Neural progenitor cell (in vitro differentiated cells): ENCODE measurements at places on chromosomes 11 and 22.

DNA sequence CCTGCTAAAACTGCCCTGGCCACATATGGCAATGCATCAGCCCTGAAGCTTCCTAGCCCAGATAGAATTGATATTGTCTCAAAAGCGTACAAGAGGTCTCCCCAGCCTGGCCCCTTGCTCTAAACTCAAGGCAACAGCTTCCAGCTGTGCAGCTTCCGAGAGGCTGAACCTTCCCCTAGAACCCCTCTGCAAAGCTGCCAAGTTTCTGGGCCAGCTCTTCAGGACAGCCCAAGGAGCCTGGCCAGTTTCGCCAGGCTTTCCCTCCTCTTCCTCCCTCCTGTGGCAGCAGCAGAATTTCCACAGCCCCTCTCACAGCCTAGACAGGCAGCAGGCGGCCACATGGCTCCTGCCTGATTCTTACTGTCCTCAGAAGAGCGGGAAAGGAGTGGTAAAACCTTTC, 34.5 kb downstream of the NUMA1 start:
- DNase-seq, result no peak

- DNase-seq, result no peak
Observed at GRCh38 chr11:65869643-65870306, 2.8 kb downstream of the EFEMP2 start.

DNA sequence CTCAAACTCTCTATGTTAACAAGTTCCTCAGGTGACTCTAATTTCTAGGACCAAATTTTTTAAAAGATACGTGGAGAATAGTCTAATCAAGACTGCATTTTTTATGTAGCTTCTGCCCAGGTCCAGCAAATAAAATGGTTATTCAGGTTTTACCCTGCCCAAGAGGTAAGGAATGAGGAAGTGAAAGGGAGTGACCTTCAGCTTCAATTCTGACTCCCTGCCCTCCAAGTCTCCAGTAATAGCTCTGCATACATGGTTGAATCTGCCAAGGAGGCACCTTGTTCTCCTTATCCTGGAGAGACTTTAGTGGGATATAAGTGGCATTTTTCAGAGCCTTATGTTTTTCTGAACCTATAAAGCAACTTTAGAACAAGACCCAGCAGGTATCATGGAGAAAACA, 15.5 kb downstream of the MUC15 start:
- no peak for DNase-seq

GRCh38 chr22:24706732-24707469, 67.6 kb downstream of the PIWIL3 start:
- no peak for DNase-seq

DNA sequence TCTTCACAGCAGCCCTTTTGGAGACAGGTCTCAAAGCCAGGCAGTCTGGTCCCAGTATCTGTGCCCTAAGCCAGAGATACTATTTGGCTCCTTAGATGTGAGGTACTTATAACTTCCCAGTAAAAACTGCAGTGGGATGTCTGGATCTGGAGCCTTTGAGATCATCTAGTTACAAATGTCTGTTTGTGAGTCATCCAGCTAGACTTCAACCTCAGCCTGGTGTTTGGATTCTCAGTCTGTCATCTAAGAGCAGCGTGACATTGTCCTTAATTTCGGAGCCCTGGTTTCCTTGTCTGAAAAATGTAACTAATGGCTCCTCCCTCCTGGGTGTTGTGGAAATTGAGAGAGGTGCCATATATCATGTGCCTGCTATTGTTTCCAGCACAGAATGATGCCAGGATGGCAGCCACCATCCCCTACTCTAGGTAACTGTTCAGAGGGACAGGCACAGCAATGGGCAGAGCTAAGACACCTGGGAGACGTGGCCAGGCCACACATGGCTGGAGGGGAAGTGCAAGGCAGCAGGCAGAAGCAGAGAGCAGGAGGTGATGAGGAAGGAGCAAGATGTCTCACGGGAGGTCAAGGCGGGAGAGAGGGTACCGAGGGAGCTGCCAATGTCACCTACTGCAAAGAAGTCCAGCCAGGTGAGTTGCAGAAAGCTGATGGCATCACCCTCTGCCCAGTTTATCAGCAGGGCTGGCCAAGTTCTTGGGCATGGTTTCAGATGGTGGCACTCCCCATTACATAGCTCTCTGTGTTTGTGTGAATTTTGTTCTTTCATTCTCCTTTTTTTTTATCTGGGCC, 20.6 kb upstream of the ST3GAL4 start:
- DNase-seq, result no peak

GRCh38 chr22:24107661-24108060, 73.6 kb upstream of the SUSD2 start:
- no peak for DNase-seq

DNA sequence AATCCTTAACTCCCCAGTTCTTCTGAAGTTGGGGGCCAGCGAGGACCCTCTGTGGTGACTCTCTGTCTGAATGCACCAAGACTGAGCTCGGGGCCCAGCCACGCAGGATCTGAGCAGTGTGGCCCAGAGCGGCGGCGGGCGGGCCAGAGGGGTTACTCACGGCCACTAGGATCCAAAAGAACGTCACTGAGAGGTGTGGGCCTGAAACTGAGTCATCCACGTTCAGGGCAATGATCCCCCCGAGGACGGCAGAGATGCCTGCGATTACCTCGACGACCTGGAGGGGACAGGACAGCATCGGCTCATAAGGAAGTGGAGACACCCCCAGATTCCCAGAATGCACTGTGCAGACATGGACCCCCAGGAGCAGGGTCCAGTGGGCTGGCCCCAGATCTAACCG, 11.2 kb downstream of the MLC1 start:
- DNase-seq, result no peak

- DNase-seq, result no peak
Observed at GRCh38 chr11:131137046-131137445, 220.8 kb upstream of the SNX19 start.

- DNase-seq, result no peak
Observed at GRCh38 chr22:31680861-31681341, 18.9 kb upstream of the PISD start.

DNA sequence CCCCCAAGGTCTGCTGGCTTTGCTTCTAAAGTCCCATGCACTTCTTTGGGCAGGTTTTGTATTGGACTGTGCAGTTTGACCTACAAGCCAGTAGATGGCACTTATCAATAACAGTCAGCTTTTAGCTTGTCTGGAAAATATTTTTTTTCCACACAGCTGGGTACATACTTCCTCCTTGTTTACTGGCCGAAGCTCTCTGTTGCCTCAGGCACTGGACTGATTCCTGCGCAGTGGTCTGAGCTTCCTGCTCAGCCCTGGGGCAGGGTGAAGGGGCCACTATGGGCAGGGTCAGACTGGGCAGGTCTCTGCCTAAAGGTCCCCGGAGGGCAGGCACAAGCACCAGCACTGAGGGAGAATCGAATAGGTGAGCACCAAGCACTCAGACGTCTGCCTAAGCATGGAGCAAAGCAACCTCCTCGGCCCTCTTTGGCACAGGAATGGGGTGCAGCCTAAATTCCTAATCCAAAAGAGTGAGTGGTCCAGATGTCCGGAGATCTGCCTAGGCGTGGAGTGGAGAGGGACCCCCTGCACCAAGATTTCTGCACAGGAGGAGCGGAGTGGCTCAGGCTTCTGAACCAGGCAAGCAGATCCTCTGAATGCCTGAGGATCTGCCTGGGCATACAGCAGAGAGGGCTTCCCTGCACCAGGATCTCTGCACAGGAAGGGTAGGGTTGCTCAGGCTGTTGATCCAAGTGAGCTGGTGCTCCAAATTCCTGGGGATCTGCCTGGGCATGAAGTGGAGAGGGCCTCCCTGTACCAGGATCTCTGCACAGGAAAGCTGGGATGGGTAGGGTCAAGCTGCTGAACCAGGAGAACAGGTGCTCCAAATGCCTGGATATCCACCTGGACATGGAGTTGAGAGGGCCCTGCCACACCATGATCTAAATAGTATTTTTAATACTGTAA, 105.9 kb upstream of the C11orf58 start:
- DNase-seq, result peak; percentile 43

- no peak for DNase-seq
Observed at GRCh38 chr11:112785149-112785548, 176.1 kb upstream of the NCAM1 start.

- DNase-seq, result peak; percentile 39
Observed at GRCh38 chr11:72190631-72191071, 1.3 kb upstream of the FOLR1 start.

DNA sequence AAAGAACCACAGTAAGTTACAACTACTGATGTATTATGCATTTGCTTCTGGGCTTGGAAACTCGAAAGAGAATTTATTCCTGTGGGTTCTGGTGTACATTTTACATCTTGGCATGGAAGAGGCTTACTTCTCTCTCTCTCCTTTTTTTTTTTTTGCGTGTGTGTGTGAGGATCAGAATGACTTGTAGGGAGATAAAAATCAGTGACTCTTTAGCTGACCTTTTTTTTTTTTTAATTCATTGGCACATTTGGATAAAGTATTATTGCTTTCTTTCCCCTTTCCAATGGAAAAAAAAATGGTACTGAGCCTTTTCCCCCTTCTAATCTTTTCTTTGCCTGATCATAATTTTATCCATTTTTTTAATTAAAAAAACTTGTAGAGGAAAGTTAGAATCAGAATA, 43.5 kb downstream of the EXT2 start:
- DNase-seq, result no peak

GRCh38 chr11:117580866-117581265, 216.2 kb downstream of the DSCAML1 start:
- DNase-seq, result no peak

DNA sequence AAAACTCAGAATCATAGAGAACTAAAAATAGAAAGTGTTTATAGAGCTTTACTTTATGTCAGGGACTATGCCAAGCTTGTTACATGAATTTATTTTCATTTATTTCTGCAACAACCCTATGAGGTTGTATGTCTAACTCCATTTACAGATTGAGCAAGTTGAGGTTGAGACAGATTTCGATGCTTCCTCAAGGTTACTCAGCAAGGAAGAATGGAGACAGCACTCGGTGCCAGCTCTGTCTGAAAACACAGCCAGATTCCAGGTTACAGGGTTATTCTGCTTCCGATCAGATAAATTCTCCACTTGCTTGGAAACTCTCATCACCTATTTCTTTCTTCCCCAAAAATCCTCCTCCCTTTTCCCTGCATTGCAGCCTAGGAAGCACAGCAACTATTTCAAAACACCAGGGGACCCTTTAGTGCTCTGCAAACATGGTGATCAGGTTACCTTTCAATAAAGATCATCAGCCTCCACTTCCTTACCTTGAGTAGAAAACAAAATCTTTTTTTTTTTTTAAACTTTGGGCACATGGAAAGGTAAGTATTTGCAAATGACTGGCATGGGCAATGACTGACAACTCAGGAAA, 7.0 kb downstream of the MMP3 start:
- no peak for DNase-seq

DNA sequence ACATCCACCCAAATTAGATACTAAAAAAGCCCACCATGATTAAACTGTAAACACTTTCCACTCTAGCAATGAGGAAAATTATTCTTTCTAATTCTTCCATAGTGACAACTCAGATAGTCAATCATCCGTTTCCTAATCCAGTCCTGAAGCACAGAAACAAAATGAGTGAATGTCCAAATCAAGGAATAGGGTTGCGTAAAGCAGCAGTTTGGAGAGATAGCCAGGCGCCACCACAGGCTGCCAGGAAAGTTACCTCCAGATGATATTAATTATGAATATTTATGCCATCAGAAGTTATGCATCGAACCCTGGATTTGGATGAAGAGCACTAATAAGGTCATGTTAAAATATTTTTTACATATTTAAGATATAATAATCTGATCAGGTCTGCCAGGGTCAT, 63.2 kb downstream of the ETS1 start:
- no peak for DNase-seq

- no peak for DNase-seq
Observed at GRCh38 chr11:75142714-75143419, 8.0 kb upstream of the SLCO2B1 start.

DNA sequence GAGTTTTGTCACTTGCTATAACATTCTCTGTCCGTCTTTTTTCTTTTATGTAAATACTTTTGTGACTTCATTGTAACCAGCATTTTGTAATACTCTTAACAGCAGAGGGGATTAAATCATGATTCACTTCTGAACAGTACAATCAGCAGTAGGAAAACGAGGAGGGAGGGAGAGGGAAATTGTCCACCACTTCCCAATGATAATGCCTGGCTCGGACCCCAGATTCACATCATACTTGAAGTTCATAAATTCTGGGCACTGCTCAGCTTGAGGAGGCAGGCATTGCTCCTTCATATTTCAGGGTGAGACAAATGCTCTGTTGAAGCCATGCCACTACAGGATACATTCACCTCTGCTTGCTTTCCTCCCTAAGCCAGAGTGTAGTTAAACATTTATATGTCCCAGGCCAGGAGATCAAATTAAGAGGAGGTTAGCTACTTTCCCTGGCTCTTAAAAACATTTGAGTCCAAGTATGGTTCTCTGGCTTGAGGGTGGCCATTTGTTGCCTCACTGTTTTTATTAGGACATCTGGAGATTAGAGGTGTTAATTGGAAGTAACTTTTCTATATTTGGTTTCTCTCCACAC, 129.0 kb upstream of the LDLRAD3 start:
- no peak for DNase-seq

DNA sequence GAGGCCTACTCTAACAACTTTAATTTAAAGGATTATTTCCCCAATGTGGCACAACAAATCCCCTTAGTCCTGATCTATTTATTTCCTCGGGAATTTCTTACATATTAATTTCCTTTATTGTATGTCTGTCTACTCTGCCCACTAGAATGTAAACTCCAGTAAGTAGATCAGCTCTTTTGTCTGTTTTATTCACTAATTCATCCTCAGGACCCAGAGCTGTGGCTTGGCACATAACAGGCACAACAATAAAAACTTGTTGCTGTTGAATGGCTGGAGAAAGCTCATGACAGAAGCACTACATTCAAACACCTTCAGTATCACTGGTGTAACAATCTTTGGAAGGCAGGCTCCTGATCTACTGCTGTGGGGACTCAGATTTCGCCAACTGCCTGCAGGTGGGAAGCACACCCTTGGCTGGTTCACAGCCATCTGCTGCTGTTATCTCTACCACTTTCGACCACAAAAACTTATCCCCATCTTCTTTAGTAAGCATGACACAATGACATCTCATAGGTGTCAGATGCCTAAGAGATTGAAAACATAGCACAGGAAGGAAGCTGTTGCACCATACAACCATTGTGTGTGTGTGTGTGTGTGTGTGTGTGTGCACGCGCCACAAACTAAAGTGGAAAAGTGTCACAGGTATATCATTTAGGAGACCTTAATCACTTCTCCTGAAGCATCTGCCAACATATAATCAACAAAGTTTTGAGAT, 11.9 kb downstream of the HIRA start:
- no peak for DNase-seq

- no peak for DNase-seq
Observed at GRCh38 chr11:18310800-18311340, 11.1 kb downstream of the HPS5 start.

- no peak for DNase-seq
Observed at GRCh38 chr11:117535850-117536411, 208.3 kb downstream of the CEP164 start.

DNA sequence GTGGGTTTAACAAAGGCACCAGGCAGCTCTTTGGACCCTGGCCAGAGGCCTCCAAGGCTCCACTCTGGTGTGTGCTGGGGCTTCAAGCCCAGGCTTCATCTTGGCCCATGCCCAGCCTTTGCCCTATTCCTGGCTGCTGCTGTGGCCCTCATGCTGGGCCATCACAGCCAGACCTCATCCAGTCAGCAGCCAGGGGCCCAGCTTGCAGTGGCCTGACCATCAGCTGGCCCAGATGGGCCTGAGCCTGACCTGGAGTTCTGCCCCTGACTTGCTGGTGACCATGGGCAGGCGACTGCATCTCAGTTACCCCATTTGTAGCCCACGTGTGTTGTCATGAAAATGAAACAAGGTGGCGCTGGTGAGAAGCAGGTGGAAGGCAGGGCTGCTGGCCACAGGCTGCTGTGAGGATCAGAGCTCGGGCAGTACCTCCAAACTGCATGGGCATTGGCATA, 76.1 kb downstream of the MED15 start:
- DNase-seq, result peak; percentile 46

GRCh38 chr11:79949574-79949973, 508.7 kb upstream of the TENM4 start:
- DNase-seq, result no peak
